ENCODE measurements at places on chromosomes 2 and 18.

DNA sequence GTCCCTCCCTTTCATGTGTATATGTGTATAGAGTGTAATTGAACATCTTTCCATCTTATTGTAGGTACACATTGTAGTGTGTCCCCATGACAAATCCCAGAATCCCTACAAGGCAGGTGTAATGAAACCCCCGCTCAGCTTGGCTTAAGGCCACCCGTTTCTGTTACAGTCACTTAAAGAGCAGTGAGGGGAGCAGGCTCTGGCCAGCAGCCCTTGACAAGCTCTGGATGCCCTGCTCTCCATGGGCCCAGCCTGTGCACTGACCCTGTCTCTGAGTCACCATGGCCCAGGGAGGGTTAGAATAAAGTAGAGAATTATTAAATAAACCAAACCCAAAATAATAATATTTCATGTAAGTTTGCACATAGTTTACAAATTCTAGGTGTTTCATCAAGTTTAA, 17.2 kb upstream of the MAL start:
- DNase-seq, result no peak

- no peak for DNase-seq
These were observed 146.9 kb downstream of the TTC32 start for GRCh38 chr2:19754907-19755306.

DNA sequence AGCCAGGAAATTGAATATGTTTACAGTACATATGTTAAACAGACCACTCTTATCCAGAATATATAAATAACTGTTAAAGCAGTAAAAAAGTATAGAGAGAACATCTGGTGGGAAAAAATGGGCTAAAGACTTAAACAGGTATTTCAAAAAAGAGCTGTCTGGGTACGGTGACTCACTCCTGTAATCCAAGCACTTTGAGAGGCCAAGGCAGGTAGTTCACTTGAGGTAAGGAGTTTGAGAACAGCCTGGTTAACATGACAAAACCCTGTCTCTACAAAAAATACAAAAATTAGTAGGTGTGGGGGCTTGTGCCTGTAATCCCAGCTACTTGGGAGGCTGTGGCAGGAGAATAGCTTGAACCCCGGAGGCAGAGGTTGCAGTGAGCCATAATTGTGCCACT, 171.4 kb upstream of the FSIP2 start:
- no peak for DNase-seq

- DNase-seq, result peak; percentile 27
These were observed 2.4 kb upstream of the STK11IP start for GRCh38 chr2:219595256-219595655.

DNA sequence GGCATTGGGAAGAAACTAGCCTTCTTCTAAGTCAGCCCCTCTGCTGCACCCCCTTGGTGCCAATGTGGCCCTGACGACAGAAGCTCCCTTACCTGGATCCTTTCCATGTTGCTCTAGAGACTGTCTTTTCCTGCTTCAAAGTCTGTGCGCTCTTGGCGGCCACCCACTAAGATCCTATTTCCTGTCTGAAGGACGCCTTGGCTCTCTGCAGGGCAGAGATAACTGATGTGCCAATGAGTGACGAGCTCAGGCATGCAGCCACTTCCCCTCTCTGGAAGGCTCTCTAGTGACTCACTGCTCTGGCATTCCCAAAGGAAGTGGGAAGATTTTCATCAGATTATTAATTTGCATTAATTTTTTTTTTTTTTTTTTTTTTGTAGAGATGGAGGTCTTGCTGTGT, 273.5 kb downstream of the CDH20 start:
- peak; percentile 93 for DNase-seq

DNA sequence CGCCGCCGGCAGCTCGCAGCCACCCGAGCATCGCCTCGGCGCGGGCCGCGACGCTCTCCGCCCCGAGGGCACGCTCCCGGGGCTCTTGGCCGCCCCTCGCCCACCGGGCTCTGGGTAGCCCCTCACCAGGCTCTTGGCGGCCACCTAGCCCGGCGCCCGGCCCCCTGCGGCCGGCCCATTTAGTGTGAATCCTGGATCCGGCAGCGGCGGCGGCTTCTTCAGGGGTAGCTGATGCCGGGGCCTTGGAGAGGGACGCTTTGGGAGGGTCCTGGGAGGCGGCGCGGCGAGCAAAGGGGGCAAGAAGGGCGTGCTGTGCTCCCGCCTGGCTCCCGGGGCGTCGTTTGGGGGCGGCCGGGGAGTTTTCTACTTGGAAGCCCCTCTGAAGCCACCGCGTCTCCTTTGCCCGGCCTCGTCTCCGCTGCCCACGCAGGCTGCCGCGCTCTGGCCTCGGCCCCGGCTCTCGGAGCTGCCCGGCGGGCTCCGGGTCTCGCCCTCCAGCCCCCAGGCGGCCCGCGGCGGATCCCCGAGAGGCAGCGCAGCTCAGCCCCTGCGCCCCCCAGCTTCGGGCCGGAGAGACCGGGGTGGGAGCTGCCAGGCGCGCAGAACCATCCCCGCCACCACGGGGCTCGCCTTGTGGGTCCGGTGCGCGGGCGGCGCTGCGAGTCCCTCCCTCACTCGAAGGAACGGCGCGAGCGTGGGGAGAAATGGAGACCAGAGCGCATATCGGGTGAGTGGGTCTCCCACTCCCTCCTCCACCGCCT, 509 bp downstream of the PIEZO2 start:
- no peak for DNase-seq

- no peak for DNase-seq
These were observed 672.3 kb upstream of the REG3G start for GRCh38 chr2:78353168-78353567.

GRCh38 chr2:198961547-198961946, 496.2 kb downstream of the SATB2 start:
- DNase-seq, result no peak
